ENCODE measurements at places on chromosomes 16 and 17.
A peak's percentile ranks its signal among the peaks of the same experiment; 100 is the strongest.

GRCh38 chr17:58385359-58385899 is 31.9 kb downstream of the RNF43 start:
- DNase-seq = no peak

DNA sequence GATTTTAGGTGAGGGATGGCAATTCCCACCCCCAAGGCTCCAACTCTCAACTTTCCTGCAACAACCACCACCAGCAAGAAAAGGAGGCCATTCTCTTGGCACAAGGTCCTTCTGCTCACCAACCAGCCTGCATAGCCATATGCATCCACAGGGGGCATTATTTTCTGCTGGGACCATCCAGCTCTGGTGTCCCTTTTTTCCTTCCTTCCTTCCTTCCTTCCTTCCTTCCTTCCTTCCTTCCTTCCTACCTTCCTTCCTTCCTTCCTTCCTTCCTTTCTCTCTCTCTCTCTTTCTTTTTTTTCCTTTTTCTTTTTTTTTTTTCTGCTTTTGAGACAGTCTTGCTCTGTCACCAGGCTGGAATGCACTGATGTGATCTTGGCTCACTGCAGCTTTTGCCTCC is 21.1 kb upstream of the COX10 start:
- DNase-seq = no peak

DNA sequence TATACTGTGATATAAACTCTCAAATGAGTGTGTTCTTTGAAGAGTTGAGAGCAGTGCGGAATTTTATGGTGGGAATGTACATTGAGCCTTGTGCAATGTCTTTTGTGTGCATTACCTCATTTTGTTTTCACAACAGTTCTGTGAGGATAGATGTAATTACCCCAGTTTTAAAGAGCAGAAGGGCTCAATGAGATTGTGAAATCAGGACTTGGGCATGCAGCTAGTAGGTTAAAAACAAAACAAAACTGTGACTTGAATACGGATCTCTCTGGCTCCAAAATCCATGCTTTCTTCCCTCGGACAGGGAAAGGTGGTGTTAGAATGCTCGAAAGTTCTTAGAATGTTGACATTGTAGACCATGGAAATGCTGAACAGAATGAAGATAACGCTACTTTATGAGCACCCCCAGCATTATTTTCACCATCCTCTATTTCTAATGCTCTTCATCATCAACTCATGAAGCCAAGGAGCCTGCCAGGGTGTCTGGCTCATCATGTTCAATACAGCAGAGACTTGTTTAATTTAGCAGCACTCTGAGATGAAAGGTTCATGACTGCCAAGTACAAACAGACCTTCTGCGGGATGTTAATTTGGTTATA is 17.1 kb downstream of the MRTFB start:
- DNase-seq = no peak

- DNase-seq = no peak
Observed at GRCh38 chr17:75684924-75685323, 17.8 kb downstream of the SAP30BP start.

- no peak for DNase-seq
Observed at GRCh38 chr16:22888791-22889190, 74.8 kb downstream of the HS3ST2 start.

DNA sequence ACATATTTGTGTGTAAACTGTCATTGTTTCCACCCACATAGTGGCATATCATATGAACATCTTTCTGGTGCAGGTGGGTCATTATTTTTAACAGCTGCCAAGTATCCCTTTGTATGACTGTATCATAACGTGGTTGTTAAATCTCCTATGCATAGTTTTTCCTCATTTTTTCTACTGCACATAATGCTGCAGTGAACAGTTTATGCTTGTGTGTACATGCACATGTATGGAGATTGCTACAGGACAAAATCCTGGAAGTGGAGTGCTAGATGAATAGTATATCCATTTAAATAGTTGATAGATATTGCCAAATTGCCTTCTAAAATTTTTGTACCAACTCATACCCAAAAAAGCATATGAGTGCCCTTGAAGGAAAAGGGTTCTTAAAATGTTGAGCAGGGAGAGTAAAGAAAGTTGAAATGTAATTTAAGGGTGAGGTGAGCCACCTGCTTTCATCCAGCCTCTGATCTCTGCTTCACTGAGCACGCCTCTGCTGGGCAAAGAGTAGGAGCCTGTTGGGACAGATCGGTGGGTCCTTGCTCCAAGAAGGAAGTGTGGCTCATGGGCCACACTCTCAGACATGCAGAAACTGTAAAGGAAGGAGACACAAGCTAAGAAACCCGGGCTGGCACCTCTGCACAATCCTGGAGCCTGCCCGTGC is 55.3 kb downstream of the HLF start:
- no peak for DNase-seq

DNA sequence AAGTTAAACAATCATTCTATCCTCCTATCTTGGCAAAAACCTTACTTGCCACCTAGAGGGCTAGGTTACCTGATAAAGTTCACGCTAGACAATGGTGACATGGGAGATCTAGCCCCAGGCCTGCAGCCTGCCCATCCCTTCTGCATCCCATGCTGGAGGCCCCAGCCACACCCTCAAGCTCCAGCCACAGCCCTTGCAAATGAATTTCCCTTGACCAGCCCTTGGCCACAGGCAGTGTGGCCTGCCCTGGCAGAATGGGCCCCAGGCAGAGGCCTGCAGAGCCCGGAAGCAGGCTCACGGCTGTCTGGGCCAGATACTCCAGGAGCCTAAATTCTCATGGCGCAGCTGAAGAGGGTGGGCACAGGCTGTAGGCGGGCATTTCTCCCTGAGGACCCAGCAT is 14.9 kb downstream of the WNT3 start:
- DNase-seq = no peak

DNA sequence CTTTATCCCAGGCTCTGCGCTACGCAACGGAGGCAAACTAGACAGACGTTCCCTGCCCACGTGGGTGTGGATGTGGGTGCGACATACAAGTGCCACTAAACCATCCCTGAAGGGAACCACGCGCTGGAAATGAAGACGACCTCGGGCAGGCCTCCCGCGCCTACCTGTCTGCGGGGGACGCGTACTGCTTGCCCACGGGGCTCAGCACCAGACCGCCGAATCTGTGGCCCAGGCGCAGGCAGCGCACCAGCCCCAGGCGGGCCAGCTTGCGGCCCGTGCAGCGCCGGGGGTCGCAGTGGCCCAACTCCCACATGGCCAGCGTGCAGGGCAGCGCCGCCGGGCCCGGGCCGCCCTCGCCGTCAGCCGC is 480 bp downstream of the TSR3 start:
- DNase-seq = no peak

- DNase-seq = no peak
Observed at GRCh38 chr17:28957277-28957991, 6.1 kb upstream of the PHF12 start.

- DNase-seq = no peak
Observed at GRCh38 chr16:58510776-58511628, 4.3 kb upstream of the SETD6 start.

DNA sequence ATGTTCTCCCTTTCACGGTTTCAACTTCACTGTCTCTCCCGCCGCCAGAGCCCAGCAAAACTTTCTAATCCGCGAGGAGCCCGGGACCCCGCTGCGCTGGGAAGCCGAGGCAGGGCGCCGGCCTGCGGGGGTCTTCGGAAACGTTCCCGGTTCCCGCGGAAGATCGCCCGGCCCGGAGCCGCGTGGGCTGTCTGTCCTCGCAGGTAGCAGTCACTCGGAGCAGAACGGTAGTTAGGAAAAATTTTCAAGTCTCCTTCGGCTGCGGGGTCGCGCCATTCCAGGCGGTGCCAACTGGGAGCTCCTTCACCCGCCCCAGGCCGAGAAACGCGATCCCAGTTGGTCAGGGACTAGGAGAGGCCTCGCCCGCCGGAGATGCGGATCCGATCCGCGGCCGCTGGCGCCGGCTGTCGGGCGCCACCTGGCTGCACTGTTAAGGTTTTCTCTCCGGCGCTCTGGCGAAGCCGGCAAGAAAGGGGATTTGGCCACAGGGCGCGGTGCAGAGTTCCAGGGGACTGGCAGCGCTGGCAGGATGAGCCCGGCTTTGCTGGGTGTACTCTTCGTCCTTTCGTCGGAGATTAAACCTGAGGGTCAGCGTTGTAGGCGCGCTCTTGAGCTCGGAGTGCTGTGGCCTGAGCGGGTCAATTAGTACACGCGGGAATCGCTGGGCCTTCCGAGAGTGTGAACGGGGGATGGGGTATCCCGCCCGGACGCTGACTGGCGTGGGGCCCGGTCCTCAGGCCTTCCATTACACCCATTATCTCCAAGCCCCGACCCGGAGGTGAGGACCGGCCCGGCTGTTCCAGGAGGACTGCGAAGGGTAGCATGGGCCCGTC is 135.4 kb downstream of the KCNJ12 start:
- peak; percentile 45 for DNase-seq

GRCh38 chr17:5500589-5501391 is 14.4 kb downstream of the MIS12 start:
- DNase-seq = peak; percentile 46

- no peak for DNase-seq
Observed at GRCh38 chr17:68097161-68097805, 61.7 kb downstream of the KPNA2 start.

- no peak for DNase-seq
Observed at GRCh38 chr17:48439110-48439850, 9.3 kb upstream of the SKAP1 start.

- DNase-seq = peak; percentile 56
Observed at GRCh38 chr16:27154705-27155521, 48.4 kb upstream of the KDM8 start.

All from stimulated activated CD8-positive, alpha-beta memory T cell treated with anti-CD3 and anti-CD28 coated beads, Interleukin-12 subunit alpha, Interleukin-12 subunit beta, amount 100 ng/mL, for 1 hour (primary cell).